ENCODE measurements at places on chromosomes 7 and 10.

GRCh38 chr7:156577645-156578577, 62.7 kb upstream of the RNF32 start:
- DNase-seq: no peak

DNA sequence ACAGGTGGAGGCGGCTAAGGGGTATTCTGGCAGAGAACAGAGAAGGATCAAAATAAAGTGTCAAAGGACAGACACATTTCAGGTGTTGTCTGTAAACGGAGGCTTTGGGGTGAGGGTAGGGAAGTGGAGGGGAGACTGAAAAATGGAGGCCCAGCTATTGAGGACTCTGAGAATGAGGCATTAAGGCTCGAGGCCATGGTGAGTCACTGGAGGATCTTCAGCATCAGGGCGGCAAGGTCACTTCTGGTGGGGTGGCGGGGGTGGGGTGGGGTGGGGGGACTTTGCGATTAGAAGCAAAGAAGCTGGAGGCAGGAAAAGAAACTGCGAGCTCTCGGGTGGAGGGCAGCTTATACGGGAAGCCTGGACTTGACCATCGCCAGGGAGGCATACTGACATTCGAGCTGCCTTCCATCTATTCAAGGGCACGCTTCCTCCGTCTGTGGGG, 58.4 kb upstream of the PCGF5 start:
- no peak for DNase-seq

- no peak for DNase-seq
Measured at GRCh38 chr7:99141841-99142726, 1.8 kb downstream of the SMURF1 start.

DNA sequence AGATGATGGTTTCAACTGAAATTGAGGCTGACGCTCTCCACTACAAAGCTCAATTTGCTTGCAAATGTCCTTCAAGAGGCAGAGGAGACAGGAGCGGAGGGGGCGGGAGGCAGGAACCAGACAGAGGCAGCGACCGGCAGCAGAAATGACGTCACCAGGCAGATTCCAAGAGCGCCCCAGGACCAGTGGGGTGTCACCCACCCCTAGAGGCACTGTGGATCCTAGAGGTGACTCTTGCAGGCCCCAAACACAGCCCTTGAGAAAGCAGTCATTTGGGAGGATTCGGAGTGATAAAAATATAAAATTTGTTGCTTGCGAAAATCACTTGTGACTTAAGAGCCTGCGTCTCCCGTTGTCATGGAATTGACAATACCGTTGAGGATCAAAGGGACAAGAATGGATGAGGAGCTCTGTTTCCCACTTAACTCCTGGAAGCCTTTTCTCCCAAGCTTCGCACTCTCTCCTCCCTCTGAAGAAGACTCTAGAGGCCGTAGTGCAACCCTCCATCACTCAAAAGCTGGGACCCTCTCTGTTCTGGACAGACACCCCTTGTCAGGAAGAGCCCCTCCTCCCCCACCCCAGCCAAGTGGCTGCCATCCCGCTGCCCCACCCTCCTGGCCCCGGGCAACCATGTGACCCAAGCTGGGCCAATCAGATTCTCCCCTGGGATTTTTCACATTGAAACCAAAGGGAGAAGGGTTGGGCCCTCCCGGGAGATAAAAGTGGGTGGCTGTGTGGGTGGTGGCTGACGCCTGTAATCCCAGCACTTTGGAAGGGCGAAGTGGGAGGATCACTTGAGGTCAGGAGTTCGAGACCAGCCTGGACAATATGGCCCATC, 16.3 kb upstream of the SLC29A4 start:
- DNase-seq: no peak

DNA sequence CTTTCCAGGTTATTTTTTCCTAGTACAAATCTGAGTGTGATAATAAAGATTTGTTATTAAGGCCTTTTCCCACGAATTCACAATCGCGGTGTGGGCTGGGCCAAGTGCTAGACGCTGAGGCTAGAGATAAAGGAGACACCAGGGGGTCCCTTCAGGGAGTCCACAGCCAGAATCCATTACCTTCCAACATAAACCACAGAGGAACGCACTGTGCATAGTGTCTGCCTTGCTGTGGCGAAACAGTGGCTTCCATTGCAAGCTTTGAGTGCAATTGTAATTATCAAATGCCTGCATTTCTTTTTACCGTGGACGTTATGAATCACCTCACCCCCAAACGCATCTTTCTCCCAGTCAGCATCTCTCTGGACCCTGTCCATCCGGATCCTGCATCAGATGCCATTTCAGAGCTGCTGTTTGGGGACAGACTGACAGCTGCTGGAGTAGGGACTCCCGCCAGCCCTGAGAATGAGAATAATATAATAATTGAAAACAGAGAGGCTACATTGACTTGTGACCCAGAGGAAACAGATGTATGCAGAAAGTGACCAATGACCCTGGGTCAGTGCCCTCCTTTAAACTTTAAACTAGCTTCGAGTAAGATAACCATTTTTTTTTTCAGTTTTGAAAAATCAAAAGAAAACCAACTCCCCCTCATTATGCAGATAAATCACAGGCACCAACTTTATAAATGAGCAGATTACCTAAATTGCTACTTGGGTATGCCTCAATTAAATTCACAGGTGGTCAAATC, 456.2 kb upstream of the NRP1 start:
- DNase-seq: no peak

DNA sequence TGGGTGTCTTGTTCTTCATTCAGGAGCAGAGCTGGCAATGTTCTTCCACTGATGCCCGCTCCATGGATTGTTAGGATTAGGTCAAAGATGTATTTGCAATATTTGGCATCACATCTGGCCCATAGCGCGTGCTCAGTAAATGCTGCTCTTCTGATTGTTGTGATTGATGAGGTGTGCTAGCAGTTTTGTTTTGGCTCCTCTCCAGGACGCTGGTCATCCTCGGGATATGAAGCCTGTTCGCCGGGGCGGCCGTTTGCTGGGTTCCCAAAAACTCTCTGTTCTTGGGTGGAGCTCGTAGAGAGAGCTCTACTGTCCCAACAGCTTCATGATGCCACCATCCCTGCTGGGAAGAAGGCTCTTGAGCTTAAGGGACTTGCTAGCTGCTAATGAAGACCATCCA, 96.9 kb downstream of the XRCC2 start:
- no peak for DNase-seq

- DNase-seq: no peak
Measured at GRCh38 chr10:120455004-120455403, 2.0 kb upstream of the PLPP4 start.

- DNase-seq: no peak
Measured at GRCh38 chr10:1240341-1240775, 184.2 kb downstream of the WDR37 start.

GRCh38 chr7:158401295-158401694, 186.3 kb downstream of the PTPRN2 start:
- DNase-seq: no peak

GRCh38 chr10:78830976-78831375, 237.8 kb upstream of the ZMIZ1 start:
- no peak for DNase-seq

- no peak for DNase-seq
Measured at GRCh38 chr10:66795866-66796265, 130.0 kb upstream of the LRRTM3 start.

DNA sequence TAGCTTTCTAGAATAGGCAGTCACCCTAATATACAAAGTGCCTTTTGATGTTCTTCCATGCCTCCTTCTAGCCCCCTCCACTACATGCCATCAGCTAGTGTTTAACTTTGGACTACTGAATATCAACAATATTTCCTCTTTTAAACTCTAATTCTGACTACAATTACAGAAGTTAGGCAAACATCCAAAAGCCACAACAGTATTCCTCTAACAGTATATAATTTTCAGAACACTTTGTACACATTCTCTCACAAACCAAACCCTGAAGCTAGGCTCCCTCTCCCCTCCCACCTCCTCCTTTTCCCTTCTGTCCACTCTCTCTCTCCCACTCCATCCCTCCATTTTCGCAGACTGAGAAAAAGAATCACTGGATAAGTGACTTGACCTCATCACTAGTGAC, 59.7 kb downstream of the CPEB3 start:
- DNase-seq: no peak

- DNase-seq: no peak
Measured at GRCh38 chr7:155455776-155456737, 1.9 kb upstream of the EN2 start.

GRCh38 chr10:49197171-49197570, 9.0 kb upstream of the TMEM273 start:
- DNase-seq: no peak

GRCh38 chr7:1049801-1050200, 5.5 kb downstream of the GPR146 start:
- DNase-seq: no peak

- no peak for DNase-seq
Measured at GRCh38 chr10:124099604-124100003, 6.2 kb upstream of the CHST15 start.

- no peak for DNase-seq
Measured at GRCh38 chr10:63267414-63268148, 134.5 kb downstream of the NRBF2 start.

- no peak for DNase-seq
Measured at GRCh38 chr7:94621120-94621519, 34.8 kb downstream of the SGCE start.

- no peak for DNase-seq
Measured at GRCh38 chr7:31236868-31237267, 103.7 kb downstream of the NEUROD6 start.

GRCh38 chr10:102549549-102549948, 45.8 kb downstream of the SUFU start:
- DNase-seq: no peak

- no peak for DNase-seq
Measured at GRCh38 chr10:102863660-102864059, 5.6 kb upstream of the AS3MT start.

- no peak for DNase-seq
Measured at GRCh38 chr7:37669818-37670217, 13.7 kb upstream of the GPR141 start.

GRCh38 chr7:16504019-16504418, 22.6 kb upstream of the LRRC72 start:
- no peak for DNase-seq

DNA sequence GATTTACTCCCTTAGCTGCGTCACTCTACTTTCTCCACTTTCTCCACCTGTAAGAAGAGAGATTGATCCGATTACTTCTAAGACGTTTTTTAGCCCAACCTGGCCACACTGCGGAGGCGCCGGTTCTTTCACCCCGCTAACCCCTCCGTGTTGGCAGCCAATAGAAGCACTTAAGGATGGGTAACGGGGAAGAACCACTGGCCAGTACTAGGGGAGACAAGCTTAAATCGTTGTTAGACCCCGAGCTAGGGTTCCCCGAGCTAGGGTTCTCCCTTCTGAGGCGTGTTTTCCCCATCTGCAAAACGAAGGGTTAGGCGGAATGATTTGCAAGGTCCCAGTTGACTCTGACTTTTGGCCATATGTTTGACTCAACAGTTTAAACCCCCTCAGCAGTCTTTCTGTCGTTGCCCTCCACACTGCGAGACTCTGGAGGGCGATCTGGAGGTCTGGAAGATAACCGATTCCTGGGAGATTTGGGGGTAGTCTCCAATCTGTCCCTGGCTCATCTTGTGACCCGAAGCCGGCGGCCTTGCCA, 644 bp downstream of the UMAD1 start:
- peak; percentile 70 for DNase-seq

GRCh38 chr10:87845624-87845998, 17.7 kb downstream of the KLLN start:
- DNase-seq: no peak

DNA sequence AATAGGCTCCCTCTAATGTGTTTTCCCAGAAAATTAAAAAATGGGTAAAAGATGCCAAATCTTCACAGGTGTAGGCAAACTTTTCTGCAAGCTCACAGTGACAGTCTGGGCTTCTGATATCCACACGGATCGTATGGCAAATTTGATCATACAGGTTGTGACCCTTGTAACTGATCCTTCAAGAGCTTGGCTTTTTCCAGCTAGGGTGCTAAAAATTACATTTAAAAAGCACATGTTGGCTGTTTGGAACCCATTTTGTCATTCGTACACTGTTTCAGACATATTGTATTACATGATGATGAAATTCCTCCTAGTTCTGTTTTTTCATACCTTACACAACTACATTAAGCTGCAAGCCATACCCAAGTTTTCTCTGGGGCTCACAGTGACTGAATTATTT, 138.7 kb downstream of the GFRA1 start:
- no peak for DNase-seq

Measured in NCI-H1417 treated with DMSO at 0.1 percent for 48 hours (cell line).